KBM-7 (cell line): ENCODE measurements at places on chromosomes 12 and 14.

DNA sequence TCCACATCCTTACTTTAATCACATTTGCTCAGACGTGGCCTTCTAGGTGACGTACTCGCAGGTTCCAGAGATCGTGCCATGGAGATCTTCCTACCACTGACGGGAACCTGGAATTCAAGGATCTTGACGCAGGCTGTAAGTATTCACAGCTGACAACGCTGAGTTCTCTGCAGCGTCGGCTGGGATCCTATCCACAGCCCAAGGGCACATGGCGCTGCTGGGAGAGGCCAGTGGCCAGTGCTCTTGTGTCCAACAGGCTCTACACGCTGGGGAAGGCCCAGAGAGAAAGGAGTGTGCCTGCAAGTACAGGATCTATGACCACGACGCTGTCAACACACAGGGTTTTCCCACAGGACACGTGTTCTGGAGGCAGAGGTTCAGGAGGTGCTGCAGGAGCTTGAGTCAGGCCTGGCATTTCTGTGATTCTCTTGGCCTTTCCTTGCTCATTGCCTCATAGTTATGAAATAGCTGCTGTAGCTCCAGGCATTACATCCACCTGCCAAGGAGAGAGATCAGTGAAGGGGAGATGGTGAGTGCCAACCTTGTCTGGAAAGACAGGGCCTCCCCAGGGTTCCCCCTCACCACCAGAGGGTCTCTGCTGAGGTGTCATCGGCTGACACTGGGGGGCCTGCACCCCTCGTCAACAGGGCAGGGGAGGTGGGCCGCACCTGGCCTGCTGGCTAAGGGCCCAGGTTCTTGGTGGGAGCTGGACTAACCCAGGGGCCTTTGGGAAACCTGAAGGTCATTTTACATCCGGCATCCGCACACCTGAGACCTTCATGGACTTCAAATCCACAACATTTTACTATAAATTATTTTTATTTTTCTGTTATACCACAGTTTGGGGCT, 21.3 kb downstream of the LRCOL1 start:
- DNase-seq, result no peak

DNA sequence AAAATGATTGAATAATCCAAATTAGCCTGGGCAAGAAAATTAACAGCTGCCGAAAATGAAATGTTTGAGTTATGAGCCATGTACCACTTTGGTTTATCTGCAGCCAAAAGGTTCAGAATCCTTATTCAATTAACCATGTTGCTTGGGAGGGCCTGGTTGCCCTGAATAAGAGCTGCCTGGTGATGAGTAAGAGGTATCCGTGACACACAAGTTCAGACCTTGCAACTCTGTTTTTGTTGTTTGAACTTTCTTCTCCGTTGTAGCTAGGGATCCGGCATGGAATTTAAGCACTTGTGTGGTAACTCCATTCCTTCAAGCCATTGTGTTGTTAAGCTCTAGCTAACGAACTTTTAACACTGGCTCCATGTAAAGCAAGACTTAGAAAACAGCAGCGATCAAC, 35.7 kb downstream of the FOXA1 start:
- no peak for DNase-seq

DNA sequence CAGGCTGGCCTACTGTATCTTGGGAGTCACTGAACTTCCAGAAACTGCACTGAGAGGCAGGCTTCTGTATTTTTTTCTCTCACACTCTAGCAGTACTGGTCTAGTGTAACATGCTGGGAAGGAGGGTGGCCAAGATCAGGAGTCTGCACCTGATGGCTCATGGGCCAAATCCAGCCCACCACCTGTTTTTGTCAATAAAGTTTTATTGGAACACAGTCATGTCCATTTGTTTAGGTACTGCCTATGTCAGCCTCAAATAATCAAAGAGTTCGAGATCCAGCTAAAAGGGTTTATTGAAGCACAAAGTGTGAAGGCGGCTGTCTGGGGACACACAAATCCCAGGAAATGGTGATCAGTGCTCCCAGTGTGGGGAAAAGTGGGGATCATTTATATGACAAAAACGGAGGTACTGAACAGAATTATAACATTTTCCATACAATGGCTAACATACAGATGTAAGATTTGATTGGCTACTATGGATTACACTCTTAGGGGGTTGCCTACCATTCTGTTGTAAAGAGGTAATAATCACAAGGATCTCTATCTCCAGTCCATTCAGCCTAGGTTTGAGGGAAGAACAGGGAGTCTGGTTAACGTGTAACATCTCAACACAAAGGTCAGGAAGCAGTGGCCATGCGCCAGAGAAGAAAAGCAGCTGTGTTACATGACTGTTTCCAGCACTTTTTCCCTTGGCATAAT, 12.9 kb downstream of the USP30 start:
- DNase-seq, result no peak

- DNase-seq, result peak; percentile 24
Measured at GRCh38 chr12:22101749-22102243, 55.8 kb downstream of the CMAS start.

DNA sequence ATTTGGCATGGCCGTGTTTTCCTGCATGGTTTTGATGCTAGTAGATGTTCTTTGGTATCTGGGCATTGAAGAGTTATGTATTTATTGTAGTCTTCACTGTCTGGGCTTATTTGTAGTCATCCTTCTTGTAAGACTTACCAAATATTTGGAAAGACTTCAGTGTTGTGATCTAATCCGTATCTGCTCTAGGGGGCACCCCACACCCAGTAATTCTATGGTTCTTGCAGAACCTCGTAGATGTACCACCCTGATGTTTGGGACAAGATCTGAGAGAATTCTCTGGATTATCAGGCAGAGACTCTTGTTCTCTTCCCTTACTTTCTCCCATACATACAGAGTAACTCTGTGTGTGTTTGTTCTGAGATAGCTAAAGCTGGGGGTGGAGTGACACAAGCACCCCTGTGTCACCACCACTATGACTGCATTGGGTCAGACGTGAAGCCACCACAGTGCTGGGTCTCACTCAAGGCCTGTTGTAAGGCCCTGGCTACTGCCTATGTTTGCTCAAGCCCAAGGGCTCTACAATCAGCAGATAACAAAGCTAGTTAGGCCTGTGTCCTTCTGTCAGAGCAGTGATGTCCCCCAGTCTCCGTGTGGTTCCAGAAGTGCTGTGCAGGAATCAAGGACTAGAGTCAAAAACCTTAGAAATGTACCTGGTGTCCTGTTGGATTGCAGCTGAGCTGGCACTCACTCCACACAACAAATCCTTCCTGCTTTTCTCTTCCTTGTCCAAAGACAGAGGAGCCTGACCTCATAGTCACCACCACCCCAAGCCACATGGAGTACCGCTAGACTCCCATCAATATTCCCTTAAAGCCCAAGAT, 9.6 kb downstream of the RDH16 start:
- DNase-seq, result peak; percentile 37

DNA sequence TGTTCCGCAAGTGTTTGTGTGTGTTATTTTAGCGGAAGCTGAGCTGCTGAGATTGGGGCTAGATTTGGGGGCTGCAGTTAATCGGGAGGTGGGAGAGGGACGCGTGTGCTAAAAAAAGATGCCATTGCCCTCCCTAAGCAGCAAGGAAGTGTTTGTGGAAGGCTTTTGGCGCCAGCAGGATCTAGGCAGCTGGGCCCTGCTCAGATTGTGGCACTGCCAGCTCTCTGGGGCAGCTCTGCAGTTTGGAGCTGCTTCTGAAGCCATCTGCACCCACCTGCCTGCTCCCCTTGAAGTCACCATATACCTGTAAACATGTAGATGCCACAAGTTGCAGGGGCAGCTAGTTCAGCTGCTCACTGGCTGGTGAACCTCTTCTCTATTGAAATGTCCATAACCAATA, 28.8 kb downstream of the TPCN1 start:
- no peak for DNase-seq

- DNase-seq, result no peak
Measured at GRCh38 chr14:29454026-29454693, 473.5 kb downstream of the PRKD1 start.

DNA sequence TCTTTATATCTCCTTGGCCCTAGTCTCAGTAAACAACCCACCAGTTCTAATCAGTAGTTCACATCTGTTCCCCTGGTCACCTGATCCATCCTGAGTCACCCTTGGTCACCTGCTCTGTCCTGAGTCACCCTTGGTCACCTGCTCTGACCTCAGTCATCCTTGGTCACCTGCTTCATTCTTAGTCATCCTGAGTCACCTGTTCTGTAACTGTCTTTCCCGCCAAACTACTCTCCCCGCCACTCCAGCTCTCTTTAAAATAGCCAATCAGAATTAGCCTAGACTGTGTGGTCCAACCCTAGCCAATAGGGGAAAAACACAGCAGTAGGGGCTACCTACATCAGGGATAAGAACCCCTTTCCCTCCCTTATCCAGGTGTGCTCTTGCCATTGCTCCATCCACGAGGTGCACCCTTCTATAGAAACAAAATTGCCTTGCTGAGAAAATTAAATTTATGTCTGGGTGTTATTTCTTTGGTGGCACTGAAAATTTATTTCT, 245.4 kb upstream of the DIO3 start:
- DNase-seq, result no peak

GRCh38 chr12:110200124-110200417, 75.9 kb downstream of the IFT81 start:
- DNase-seq, result no peak

GRCh38 chr14:40347675-40348074, 915.4 kb upstream of the FBXO33 start:
- no peak for DNase-seq

GRCh38 chr14:33414041-33414440, 475.4 kb downstream of the NPAS3 start:
- DNase-seq, result peak; percentile 59

DNA sequence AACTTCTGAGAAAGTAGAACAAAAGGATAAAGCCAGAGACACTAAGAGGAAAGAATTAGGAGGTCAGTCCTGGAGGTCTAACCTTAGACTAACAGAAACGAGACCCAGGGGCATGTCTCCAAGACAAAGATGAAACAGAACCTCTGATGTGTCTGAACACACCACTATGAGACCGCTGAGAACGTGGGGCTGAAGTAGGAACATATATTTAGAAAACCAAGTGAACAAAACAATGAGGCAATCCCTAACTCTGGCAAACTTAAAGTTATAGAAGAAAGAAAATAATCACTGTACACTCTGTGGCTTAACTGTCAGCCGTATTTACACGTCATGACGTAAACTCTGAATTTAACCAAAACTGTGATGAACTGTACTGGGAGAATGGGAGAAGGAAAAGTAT, 17.9 kb downstream of the KCTD10 start:
- no peak for DNase-seq

GRCh38 chr12:3117591-3118015, 40.4 kb downstream of the TSPAN9 start:
- no peak for DNase-seq

- DNase-seq, result no peak
Measured at GRCh38 chr14:34711796-34712712, 2.3 kb downstream of the CFL2 start.

DNA sequence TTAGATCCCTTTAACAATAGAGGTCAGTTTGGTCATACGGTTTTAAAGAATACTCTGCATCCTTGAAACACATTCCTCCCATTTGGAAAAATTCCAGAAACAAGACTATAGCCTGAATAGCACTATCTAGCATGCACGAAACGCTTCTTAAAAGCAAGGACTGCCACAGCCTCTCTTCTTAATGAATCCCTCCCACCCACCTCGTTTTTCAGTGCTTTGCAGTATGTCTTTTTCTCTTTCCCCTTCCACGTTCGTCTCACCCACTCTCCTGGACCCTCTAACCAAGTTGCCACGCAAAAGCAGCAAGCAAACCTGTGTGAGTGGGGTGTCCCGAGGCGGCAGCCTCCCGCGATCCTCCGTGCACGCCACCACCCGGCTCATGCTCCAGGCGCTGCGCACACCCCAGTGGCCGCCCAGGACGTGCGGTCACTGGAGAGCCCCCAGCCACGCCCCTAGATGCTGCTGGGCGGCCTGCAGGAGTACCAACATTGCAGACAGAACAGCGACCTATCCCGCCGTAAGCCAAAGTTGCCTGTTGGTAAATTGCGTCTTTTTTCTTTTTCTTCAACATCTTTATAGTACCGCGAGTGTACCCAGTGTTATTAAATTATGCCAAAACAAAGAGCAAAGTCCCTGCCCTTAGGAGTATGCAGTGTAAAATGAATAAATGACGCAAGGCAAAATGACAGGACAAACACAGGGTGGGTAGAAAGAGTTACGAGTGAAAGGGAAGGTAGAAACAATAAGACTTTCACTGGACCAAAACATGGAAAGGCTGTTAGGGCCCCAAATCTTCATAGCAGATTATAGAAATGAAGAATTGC, at the start of gene SLC38A4:
SLC38A4 (minus strand) TSS at position 407 of the 824 bp plus-strand sequence. CDS start 32,926 bp downstream, outside the sequence.
- no peak for DNase-seq

GRCh38 chr12:117100851-117101673, 1.8 kb upstream of the TESC start:
- DNase-seq, result peak; percentile 30

- peak; percentile 51 for DNase-seq
Measured at GRCh38 chr12:26701604-26702215, 131.3 kb downstream of the ITPR2 start.

DNA sequence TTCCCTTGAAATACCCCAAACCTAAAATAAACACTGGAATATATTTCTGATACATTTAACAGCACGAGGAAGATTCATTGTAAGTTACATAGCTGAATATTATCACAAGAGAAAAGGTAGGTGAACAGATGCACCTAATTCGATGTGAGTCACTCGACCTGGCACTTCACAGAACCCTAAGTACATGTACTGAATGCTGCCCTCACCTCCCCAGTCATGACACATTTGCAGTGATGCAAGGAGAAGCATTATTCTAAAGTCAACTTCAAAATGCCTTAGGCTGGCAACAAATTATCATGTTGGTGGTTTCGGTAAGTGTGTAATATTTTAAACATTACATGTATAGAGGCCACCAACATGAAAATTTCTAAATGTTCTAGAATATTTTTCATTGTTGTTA, 35.2 kb upstream of the TMTC2 start:
- DNase-seq, result no peak

- DNase-seq, result no peak
Measured at GRCh38 chr12:114638790-114639435, 45.1 kb downstream of the TBX3 start.

DNA sequence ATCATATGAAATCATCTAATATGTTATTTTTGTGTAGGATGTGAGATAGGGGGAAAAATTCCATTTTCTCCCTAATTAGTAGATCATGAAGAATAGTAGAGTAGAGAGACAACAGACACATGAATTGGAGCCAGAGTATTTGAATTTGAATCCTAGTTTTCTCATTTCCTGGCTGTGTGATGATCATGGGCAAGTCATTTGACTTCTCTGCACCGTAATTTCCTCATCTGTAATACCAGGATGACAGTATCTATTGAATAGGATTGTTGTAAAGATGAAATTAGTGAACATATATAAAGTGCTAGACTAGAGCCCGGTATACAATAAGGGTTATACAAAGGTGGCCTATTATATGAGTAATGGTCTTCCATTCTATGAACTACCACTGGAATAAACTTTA, 32.2 kb upstream of the PLXNC1 start:
- DNase-seq, result no peak

DNA sequence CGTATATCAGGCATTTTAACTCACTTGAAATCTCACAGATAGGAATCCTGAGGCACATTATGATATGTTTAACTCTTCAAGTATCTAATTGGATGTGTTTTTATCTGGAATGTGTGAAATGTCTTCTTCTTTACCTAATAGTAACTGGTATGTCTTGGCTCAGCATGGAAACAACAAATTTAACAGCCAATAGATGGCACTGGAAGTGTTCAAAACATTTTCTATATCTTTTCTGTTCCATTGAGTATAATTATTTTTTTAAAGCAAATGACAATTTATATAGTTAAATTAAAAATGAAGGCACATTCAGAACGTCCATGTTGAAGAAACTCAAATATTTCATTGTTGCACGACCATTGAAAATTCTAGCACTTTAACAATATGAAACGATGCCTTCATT, 164.6 kb upstream of the SLC16A7 start:
- DNase-seq, result no peak

GRCh38 chr12:52658196-52658595, 6.2 kb upstream of the KRT2 start:
- DNase-seq, result no peak
